Activated T-cell treated with anti-CD3 and anti-CD28 coated beads for 24 hours (primary cell): ENCODE measurements at places on chromosomes 4 and X.

DNA sequence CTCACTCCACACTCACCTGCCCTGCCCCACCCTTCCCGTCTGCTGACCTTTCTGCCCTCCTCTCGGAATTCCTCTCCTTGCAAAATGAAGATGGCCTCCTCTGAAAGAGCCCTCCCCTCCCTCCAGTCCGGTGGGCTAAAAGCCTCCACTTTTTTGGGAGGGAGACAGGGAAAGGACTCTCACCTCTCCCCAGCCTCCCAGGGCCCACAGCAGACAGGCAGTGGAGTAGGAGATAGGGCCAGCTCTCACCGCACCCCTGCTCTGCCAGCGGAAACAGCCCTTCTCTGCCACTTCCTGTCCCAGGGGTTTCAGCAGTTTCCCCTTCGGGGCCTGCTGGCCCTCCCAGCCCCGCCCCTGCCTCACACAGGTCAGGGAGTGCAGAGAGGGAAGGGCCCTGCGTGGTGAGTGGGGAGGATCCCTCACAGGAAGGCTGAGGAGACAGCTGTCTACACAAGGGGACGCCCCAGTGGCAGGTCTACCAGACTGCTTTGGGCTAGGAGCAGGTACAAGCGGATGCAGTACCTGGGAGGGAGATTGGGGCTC lies 18.2 kb downstream of the ELF4 start:
- peak; percentile 67 for DNase-seq

- DNase-seq: no peak
Measured at GRCh38 chr4:42786350-42787078, 106.0 kb upstream of the GRXCR1 start.

- DNase-seq: no peak
Measured at GRCh38 chrX:10622197-10622596, 1.8 kb upstream of the MID1 start.

GRCh38 chr4:133711817-133712216 lies 489.8 kb downstream of the PABPC4L start:
- no peak for DNase-seq

- no peak for DNase-seq
Measured at GRCh38 chr4:152643153-152644035, 36.4 kb downstream of the TMEM154 start.

GRCh38 chr4:123017636-123018395 lies 95.4 kb upstream of the NUDT6 start:
- DNase-seq: no peak

DNA sequence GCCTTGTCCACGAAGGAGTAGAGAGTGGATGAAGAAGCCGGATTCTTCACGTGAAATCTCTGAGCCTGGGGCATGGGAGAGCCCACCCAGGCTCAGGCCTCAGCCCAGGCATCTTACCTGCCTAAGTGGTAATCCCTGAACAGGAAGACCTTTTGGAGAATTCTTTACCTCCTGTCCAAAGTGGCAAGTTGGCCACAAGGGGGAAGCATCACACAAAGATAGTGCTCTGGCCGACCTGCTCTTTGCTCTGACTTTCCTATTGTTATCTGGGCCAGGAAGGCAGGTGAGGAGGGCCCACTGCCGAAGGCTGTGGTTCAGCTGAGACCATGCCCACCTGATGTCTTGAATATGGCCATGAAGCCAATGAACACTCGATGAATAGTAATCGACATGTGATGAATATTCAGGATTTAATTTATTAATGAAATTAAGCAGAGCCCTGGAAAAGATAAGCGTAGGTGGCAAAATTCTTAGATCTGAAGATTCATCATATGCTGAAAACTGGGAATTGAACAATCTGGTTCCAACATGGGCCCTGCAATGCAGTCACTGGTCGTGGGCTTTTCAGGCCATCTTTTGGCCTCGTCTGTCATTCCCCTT lies 93.8 kb downstream of the PDGFRA start:
- DNase-seq: peak; percentile 28

- no peak for DNase-seq
Measured at GRCh38 chrX:42027367-42028000, 104.1 kb upstream of the CASK start.

DNA sequence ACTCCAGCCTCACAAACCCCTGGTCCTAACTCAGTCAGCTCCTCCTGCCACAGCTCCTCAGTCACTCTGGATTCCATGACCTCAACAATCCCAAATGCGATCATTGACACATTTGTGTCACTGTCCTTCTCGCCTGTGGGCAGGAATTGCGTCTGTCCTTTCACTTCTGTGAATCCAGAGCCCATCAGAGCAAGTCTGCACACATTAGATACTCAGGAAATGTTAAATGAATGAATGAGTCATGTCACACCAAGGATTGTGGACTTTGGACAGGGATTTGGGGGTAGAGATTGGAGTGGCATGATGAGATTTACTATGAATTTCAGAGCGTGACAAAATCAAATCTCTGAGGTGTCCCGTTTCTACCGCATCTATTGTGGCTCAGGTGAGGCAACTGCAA lies 11.8 kb upstream of the CLDN24 start:
- DNase-seq: no peak

- no peak for DNase-seq
Measured at GRCh38 chrX:49999087-49999486, 76.7 kb downstream of the CLCN5 start.

DNA sequence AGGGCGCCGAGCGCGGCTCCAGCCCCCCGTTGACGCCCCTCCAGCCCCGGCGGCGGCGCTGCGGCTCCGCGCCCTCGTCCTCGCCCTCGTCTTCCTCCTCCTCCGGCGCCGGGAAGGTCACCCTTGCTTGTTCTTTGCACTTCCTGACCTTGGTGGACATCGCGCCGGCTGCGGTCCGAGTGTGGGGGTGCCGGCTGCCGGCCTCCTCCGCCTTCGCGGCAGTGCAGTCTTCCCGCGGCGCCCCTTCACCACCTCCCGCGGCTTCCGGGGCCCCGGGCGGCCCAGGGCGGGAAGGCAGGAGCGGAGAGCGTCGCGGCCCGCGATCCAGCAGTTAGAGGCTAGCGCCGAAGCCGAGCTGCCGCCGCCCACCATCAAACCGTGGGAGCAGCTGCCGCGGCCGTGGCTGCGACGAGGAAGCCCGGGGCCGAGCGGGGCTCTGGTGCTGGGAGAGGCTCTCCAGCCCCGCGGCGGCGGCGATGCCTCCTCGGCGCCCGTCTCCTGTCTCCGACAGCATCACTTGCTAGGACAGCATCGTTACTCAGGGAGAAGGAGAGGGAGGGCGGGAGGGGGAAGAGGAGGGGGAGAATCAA lies at the start of gene TRPC3:
Gene TRPC3 (minus strand): TSS at position 540 of the 590 bp plus-strand sequence. CDS start 380 bp downstream, at position 160.
- DNase-seq: no peak

DNA sequence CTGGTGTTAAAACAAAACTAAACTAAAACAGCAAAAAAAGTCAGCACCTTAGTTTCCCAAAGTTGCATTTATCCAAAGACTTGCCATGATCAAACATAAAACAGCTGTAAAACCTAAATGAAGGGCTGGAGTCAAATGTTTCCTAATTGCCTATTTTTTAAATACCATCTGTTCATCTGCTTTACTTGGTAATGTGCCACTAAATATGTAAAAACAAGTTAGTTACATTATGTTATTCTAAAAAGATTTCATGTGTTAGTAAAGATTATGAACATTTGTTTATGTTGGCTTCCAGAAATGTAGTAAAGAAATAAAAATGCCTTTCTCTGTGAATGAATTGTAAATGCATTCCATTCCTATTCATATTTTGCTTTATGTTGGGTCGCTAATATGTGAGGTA lies 977.8 kb downstream of the FSTL5 start:
- DNase-seq: no peak

DNA sequence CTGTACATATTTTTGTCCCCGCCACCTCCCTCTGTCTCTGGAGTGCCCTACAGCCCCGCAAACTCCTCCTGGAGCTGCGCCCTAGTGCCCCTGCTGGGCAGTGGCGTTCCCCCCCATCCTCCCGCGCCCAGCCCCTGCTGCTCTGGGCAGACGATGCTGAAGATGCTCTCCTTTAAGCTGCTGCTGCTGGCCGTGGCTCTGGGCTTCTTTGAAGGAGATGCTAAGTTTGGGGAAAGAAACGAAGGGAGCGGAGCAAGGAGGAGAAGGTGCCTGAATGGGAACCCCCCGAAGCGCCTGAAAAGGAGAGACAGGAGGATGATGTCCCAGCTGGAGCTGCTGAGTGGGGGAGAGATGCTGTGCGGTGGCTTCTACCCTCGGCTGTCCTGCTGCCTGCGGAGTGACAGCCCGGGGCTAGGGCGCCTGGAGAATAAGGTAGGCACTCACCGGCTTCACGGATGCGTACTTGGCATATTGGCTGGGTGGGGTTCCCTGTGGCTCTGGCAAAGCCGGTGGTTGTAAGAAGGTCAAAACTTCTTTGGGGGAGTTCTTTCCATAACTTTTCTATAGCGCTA lies 653 bp downstream of the HHIP start:
- DNase-seq: no peak

GRCh38 chrX:129695937-129696336 lies 41.2 kb upstream of the APLN start:
- DNase-seq: no peak

DNA sequence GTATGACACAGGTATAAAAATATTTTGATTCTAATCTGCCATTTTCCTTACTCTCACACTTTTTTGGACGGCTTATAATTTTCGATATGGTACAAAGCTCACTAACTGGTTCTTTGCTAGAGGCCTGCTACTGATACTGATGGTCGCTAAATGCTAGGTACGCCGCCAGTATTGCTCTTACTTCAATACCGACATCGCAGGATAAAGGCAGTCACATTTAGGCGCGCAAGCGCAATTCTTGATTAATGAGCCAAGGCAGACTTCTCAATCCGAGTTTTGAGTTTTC lies 557 bp upstream of the USP38 start:
- no peak for DNase-seq
